ENCODE measurements at places on chromosomes 2 and 18. TPM values are rescaled to one million over a fixed set of nuclear protein-coding genes. Genes with fewer than 3 reads are reported as not detected.

Gene NOSTRIN
- not detected for total RNA-seq

Gene RAB6C
- not detected for total RNA-seq

- no peak for DNase-seq
These were observed 173.0 kb upstream of the ALKAL2 start for GRCh38 chr2:460861-461260.

- DNase-seq = peak; percentile 66
These were observed 16.4 kb upstream of the ARMC9 start for GRCh38 chr2:231181860-231182512.

- no peak for DNase-seq
These were observed 103.7 kb downstream of the CTAGE1 start for GRCh38 chr18:22314001-22314400.

GRCh38 chr2:212484563-212485080 lies 54.0 kb downstream of the ERBB4 start:
- no peak for DNase-seq

Gene CTIF
- total RNA-seq = 0.49 TPM

- DNase-seq = no peak
These were observed 25.4 kb downstream of the GPC1 start for GRCh38 chr2:240460781-240461431.

Gene CENPA
- 49.5 TPM for total RNA-seq

- DNase-seq = peak; percentile 31
These were observed 131.2 kb upstream of the SEC11C start for GRCh38 chr18:59008302-59008974.
